ENCODE measurements at places on chromosomes 6 and 20. TPM values are rescaled to one million over a fixed set of nuclear protein-coding genes. Genes with fewer than 3 reads are reported as not detected.

The XKR7 gene
- not detected for total RNA-seq

The ZNF335 gene
- total RNA-seq = 96.1 TPM

- DNase-seq = no peak
Observed at GRCh38 chr6:111870742-111871064, 2.5 kb downstream of the FYN start.

DNA sequence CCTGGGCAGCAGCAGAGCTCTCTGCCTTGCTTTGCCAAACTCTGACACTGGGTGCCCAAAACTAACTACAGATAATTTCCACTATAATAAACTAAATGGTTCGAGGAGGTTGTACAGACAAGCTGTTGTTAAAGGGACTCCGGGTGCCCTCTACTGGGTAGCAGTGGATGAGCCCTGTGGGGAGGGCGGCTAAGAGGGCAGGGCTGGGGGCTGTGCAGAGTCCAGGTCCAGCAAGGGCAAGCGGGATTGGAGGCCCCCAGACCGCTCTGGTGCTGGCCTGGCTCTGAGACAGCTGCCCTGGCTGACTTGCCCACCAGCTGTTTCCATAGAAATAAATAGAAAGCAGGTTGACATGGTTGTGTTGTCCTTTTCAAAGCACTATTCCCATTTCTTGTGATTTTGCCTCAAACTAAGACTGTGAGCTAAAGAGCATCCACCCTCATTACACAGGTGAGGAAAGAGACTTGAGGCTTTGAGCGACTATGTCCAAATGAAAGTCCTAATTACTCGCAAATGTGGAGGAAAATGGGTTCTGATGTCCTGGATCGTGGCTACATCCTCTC lies 167.6 kb upstream of the CST7 start:
- DNase-seq = no peak

GRCh38 chr6:152300517-152300916 lies 336.6 kb downstream of the SYNE1 start:
- DNase-seq = no peak

- no peak for DNase-seq
Observed at GRCh38 chr6:84763003-84763885, 1.2 kb downstream of the TBX18 start.

The ME1 gene
- total RNA-seq = 0.73 TPM

The PPP1R3G gene
- not detected for total RNA-seq

The MICB gene
- 15.3 TPM for total RNA-seq

DNA sequence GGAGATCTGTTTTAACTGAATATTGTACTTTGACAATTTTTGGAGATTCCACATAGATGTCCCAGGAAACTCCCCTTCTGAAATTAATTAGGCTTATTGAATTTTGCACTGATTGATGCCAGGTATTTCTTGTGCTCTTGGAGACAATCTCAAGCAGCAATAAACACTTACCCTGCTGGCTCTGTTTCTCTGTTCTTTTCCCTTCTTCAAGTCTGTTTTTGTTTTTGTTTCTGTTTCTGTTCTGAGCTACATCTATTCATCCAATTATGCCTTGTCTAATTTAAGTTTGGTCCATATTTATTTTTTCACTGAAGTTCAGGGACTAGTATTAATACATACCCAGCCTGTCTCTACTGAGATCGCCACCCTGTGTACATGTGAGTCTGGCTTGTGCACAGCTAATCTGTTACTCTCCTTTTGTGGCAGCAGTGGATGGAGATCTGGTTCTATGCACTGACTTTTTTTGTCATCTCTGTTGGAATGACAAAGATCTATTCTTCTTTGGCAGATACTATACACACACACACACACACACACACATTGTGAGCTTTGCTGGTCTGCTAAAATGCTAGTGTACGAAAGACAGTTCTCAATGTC lies 51.9 kb downstream of the IL22RA2 start:
- no peak for DNase-seq

GRCh38 chr6:48389146-48390043 lies 278.4 kb upstream of the PTCHD4 start:
- DNase-seq = no peak

The NOL4L gene
- 39.7 TPM for total RNA-seq

- DNase-seq = no peak
Observed at GRCh38 chr6:146312608-146313007, 231.0 kb upstream of the RAB32 start.

The SLC22A7 gene
- total RNA-seq = not detected

DNA sequence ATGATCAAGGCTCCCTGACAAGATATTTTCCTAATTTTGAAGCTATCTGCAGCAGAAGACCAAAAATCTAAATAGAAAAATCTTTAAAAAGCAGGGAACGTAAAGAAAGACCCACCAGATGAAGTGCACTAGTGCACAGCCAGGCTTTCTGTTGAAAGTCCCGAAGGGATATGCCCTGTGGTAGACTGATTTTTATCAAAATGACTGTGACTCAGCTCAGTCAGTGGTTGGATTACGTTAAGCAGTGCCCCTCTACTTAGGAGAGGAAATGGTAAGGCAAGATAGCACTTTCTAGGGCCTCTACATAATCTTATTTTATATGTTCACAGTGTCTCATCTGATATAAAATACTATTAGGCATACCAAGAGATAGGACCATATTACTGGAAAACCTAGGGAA lies 123.4 kb upstream of the RAB32 start:
- DNase-seq = no peak

GRCh38 chr6:158452191-158452590 lies 107.7 kb upstream of the TMEM181 start:
- DNase-seq = no peak

The SCUBE3 gene
- not detected for total RNA-seq

- no peak for DNase-seq
Observed at GRCh38 chr6:168039301-168039700, 39.7 kb downstream of the FRMD1 start.

DNA sequence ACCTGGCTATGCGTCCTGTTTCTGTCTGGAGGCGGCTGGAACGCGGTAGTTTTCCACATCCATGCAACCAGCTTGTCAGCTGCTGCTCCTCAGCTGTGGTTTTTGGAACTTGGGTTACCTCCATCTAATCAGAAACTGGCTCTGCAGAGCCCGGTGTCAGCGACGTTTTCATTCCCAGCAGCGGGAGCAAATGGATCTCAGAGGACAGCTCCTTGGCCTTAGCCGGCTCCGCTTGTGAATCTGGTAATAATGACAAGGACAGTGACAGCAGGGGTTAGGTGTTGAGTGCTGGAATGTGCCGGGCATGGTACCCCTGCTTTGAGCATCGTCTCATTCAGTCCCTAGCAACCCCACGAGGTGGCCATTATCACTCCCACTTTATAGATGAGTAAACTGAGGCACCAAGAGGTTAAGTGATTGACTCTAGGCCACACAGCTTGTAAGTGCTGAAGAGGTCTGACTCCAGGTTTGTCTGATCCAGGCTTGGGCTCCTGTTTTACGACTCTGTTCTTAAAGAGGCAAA lies 1.3 kb downstream of the SLCO4A1 start:
- DNase-seq = no peak

DNA sequence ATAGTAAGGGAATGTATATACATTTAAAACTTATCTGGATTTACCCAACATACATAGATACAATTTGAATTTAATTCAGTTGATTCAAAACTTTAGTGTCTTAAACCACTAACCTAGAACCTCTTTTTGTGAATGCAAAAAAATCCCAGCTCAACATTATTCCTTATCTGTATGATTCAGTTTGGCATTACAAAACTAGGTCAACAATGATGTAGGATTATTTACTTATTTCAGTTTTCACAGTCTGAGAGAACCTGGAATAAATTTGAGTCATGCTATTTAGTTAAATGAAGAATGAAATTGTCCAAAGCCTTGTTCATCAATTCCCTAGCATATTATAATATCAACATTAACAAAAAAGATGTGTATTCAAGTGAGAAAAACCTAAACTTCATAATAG lies 7.4 kb upstream of the PLCB1 start:
- no peak for DNase-seq

DNA sequence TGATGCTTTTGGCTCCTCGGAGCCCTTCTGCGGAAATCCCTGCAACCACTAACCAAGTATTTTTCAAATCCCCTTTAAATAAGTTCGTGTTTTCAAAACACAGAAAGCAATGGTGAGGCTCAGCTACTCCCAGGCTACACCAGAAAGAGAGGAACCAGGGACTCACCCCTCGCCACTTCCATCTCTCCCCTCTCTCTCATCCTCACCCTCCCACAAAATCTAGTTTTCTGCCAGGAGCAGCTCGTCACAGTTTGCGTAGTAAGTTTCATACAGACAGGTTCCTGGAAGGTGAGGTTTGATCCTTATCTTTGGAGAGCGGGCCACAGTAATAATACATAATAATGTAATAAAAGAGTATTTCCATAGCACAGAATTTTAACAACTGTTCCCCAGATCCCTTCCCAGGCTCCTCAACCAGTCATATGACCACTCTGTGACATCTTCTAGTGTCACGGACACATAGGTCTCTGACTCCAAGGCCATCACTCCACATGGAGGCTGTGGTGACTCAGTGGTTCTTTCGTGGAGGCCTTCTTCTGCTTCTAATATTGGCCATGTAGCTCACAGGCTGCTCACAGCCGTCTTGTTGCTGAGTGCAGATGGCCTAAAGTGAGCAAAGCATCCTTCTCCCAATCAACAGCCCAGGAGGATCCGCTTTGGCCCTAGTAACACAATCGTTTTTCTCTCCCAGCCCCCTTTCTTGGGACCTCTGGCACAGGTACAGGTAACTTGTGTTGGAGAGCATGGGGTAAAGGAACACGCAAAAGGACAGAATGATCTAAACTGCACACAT lies 295.7 kb downstream of the CDC5L start:
- no peak for DNase-seq

- no peak for DNase-seq
Observed at GRCh38 chr20:24773751-24774201, 175.3 kb upstream of the CST7 start.

DNA sequence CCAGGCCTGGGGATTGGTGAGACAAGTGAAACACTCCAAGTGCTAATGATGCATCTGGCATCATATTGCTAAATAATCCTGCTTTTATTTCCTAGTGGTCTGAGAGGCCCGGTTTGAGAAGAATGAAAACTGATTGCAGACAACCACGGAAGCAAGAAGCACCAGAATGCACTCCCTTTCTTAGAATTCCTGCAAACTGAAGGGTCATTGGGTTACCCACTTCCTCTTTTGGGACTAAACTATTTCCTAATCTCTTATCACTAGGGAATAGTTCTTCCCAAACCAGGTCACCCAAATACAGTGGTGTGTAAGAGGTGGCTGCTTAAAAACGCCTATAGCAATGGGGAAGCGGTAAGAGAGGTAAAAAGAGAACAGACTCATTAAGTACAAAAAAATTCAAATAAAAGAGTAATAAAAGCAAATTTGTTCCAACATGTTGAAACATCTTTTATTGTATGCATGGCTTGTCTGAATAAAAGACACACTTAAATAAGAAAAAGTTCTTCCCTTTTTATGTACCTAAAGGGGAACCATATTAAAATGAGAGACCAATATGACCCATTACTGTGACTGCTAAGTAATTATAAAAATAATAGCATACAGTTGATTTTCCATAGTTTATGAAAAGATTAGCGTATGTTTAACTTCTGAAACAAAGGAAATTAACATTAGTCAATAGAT lies 125.8 kb downstream of the MYB start:
- no peak for DNase-seq

GRCh38 chr6:88881451-88881850 lies 82.0 kb downstream of the RNGTT start:
- no peak for DNase-seq

DNA sequence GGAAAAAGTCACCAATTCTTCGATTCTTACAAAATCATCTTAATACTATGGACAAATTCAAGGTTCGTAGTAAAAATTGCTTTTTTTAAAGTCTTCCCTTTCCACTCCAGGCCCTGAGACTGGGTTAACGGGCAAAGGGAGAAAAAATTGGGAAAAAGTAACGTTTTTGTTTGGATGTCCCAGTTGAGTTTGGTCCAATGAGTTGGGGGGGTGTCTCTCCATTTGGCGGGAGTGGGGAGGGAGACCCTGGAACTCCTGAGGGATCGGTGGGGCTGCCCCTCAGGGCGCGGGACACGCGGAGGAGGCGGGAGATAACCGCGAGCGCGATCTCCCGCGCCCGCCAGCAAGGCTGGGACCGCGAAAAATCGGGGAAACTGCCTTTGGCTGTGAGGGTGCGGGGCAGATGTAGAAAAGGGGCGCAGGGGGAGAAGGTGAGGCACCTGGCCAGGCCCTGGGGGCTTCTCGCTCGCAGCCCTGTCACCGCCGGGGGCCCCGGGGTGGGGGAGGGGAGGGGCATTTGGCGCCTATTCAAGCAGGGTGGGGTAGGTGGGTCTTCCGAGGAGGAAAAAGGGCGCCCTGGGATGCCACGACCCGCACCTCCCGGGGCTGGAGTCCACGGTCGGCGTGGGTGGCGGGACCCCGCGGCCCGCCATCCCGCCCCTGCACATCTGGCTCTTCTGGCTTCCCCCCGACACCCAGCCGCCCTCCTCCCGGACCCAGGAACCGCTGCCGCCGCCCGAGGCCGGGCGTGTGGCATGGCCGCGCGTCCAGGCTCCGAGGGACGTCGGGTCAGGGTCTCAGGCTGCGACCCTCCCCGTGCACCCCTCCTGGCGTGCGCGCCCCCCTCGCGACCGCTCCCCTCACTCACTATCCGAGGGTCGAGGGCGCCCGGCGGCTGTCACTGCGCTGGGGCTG lies 595 bp downstream of the FBXO5 start:
- DNase-seq = no peak

- DNase-seq = no peak
Observed at GRCh38 chr6:138774370-138774769, 801 bp downstream of the CCDC28A start.
